ENCODE measurements at places on chromosomes 11 and 22. TPM values are rescaled to one million over a fixed set of nuclear protein-coding genes. Genes with fewer than 3 reads are reported as not detected.

TMEM86A gene
- total RNA-seq, result 3.8 TPM

MS4A7 gene
- total RNA-seq, result not detected

OR56A1 gene
- total RNA-seq, result not detected

GGT1 gene
- 7.3 TPM for total RNA-seq

SESN3 gene
- 14.7 TPM for total RNA-seq

OR6A2 gene
- 0.14 TPM for total RNA-seq

MYO18B gene
- under 0.01 TPM for total RNA-seq

TALDO1 gene
- 220 TPM for total RNA-seq

SMIM38 gene
- total RNA-seq, result 0.21 TPM

PGA3 gene
- not detected for total RNA-seq

ROBO3 gene
- total RNA-seq, result 8.5 TPM

APOBEC3C gene
- 7.5 TPM for total RNA-seq

LRRC56 gene
- total RNA-seq, result 1.4 TPM

Measured in nasal cavity respiratory epithelium epithelial cell of viscerocranial mucosa (primary cell).